Amniotic epithelial cell (primary cell): ENCODE measurements at places on chromosomes 7 and 10.
A peak's percentile ranks its signal among the peaks of the same experiment; 100 is the strongest.

GRCh38 chr7:82549616-82550285 is 106.2 kb upstream of the CACNA2D1 start:
- peak; percentile 57 for DNase-seq

DNA sequence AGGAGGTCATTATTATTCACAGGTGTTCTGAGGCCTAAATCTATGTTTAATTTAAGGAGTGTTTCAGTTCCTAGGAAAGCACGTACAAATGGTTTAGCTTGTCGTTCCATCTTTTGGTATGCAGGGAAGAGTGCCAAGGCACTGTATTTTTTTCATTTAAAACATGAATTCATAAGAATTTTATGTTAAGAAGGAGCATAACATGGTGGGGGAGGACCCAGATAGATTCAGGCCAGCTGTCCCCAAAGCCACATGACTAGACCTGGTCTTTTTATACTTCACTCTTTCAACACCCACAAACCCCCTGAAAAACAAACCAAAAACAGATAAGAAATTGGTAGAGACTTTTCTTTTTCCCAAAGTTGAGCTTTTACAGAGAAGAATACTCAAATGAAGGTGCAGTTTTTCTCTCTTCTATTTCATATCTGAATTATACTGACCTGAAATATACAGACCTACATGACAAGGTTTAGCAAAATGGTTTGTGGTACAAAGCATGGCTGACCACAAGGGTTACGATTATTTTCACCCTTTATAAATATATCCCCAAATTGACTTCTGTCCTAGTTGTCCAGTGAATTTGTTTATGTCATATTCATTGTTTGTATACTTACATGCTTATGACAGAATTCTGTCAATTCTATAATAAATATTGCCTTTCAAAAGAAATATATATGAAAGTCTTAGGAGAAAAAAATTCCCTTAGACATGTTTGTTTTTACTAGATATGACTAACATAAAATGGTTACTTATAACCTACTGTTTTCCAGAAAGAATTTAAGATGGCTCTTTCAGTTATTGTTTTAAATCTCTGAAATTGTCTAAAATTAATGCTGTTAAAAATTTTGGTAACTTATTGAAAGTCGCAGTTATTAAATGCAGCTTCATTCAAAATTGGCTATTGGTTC is 71.3 kb downstream of the AP3M1 start:
- no peak for DNase-seq

GRCh38 chr10:73874267-73875138 is at the start of gene CAMK2G:
CAMK2G (minus strand) TSS chr10:73874555; CDS start chr10:73874461, 94 bp downstream.
- peak; percentile 71 for DNase-seq

DNA sequence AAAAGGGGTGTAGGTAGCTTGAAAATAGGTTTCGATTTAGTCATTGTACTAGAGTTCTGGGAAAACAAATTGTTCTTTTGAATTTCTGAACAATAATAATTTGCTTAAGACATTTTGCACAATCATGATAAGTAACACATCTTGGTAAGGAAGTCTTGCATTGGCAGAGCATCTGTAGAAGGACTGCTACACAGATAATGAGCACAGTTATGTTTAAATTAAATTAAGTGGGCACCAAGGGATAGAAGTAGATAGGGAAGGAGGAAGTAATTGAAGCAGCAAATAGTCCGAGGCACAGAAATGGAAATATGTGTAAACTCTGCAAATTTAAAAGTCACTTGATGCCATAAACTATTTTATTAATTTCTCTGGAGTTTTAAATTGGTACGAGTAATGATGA is 122.4 kb downstream of the CHN2 start:
- no peak for DNase-seq

GRCh38 chr7:30436518-30436917 is 42.1 kb downstream of the NOD1 start:
- no peak for DNase-seq

DNA sequence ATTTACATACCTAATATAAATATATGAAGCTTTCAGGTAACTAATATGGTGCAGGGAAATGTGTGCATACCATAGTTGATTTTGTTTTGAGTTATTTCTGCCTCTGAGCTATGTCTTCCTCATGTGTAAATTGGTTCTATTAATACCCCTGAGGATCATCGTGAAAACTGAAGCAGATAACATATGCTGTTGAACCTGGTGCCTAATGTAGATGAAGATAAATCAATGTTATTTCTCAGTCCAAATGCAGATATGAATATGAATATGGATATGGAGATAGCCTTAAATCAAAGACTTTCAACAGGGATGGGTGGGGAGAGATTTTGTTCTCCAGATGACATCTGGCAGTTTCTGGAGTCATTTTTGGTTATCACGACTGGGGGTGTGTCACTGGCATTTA is 122.3 kb upstream of the ANKRD30A start:
- no peak for DNase-seq

DNA sequence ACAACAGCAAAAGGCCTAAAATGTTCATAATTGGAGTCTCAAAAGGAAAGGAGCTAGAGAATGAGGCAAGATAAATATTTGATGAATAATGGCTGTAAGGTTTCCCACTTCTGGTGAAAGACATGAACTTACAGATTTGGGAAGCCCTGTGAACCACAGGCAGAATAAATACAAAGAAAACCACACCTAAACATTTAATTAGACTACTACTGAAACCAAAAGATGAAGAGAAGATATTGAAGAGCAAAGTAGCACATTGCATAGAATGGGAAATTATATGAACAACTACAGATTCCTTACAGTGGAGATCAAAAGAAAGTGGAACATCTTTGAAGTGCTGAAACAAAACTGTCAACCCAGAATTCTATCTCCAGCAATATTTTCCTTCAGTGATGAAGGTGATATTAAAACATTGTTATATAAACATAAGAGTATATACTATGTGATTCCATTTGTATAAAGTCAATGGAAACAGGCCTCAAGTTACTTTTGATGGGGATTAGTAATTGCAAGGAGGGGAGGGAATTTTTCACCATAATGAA is 191.3 kb upstream of the KAT6B start:
- peak; percentile 18 for DNase-seq

DNA sequence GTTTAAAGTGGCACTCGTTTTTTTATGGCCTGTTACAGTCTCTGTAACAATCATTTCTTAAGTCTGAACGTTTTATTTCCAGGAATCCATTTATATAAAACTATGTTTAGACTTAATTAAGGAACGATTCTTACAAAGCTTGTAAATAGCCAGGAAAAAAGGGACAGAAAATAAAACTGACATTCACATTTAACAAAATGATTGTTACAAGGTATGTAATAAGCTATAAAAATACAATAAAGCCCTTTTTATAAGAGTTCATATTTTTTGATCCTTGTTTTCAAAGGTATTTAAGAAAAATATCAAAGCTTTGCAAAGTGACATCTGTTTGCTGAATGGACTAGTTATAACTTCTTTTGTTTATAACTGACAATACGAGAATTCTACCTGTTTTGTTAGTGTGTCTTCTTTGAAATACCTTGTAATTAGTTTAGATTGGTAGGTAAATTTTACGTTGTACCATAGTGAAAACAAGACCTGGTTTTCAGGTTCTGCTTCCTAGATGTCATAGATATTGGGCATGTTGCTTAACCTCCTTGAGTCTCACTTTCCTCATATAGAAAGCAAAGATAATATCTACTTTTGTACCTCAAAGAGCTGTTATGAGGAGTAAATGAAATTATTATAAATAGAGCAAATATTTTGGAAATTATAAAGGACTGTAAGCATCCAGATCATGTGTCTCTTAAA is 25.8 kb downstream of the BTRC start:
- DNase-seq = no peak
